ENCODE measurements at places on chromosomes 4 and X.

DNA sequence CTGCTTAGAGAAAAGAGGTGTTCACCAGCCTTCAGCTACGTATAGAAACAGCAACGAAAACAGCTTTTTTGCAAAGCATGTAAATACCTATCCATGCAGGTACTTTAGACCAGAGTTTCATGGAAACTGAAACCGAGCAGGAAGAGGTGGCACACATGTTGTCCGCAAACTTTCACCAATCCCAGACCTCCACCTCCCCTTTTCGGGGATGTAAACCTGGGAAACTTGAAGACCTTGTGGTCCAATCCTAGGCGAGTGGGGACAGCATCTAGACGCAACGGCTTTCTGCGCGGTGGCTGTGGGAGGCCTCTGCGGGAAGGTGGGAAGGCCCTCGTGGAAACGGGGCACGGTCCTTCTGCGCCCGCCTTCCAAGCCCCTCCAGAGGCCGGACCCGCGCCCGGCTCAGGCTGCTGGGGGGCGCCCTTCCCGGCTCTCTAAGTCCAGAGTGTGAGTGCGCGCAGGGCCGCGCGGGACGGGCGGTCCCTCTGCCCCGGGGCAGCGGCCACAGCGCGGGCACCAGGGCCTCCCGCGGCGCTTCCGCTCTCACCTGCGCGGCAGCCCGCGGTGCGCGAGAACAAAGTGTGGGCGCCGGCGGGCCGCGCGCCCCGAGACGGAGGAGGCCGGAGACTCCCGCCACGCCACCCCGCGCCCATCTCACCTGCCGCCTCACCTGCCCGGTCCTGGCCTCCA lies 830 bp upstream of the SHROOM2 start:
- peak; percentile 37 for DNase-seq

- no peak for DNase-seq
Observed at GRCh38 chr4:148023512-148024181, 291.8 kb downstream of the ARHGAP10 start.

- DNase-seq: no peak
Observed at GRCh38 chr4:139481465-139481864, 27.5 kb downstream of the RAB33B start.

GRCh38 chr4:141023051-141023450 lies 110.2 kb downstream of the RNF150 start:
- DNase-seq: no peak

GRCh38 chr4:159042097-159042605 lies 60.7 kb upstream of the RAPGEF2 start:
- no peak for DNase-seq
